ENCODE measurements at places on chromosomes 2 and 18.

DNA sequence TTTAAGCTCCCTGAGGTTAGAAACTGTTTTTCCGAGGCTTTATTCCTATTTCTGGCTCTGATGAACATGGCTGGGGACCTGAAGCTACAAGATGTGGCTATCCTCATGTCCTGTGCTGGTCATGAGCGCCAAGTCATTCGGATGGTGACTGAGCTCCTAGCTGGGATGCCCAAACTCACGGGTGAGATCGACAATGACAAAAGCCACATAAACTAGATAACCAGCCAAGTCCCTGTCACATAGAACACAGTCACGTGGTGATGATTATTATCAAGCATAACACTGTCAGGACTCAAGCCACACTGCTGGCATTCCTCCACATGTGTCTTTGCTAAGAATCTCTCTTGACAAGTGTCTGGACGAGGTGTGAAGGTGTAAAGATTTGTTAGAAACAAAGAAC, 274.9 kb downstream of the CLIP4 start:
- no peak for DNase-seq

- DNase-seq: no peak
These were observed 40.0 kb downstream of the AGAP1 start for GRCh38 chr2:235533616-235534385.

GRCh38 chr2:48482313-48482712, 47.6 kb upstream of the STON1 start:
- DNase-seq: no peak

DNA sequence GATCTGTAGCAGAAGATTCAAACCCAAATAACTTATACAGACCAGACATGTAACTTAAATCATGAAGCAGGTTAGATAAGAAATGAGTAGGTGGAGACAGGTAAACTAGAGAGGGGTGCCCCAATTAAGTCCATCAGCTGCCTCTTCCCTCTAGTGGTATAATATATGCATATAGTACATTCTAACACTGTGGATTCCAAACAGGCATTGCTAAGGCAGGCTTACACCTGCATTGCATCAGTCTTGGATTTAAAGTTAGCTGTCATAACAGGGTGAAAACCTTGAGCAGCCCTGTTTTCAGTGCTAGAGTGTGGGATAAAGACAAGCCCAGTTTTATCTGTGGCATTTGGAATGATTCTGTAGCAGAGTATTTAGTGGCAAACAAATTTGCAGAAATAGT, 63.4 kb downstream of the NYAP2 start:
- no peak for DNase-seq

GRCh38 chr2:172204309-172204708, 101.6 kb upstream of the DLX2 start:
- no peak for DNase-seq

- DNase-seq: no peak
These were observed 289.7 kb downstream of the DYSF start for GRCh38 chr2:71742953-71743601.

DNA sequence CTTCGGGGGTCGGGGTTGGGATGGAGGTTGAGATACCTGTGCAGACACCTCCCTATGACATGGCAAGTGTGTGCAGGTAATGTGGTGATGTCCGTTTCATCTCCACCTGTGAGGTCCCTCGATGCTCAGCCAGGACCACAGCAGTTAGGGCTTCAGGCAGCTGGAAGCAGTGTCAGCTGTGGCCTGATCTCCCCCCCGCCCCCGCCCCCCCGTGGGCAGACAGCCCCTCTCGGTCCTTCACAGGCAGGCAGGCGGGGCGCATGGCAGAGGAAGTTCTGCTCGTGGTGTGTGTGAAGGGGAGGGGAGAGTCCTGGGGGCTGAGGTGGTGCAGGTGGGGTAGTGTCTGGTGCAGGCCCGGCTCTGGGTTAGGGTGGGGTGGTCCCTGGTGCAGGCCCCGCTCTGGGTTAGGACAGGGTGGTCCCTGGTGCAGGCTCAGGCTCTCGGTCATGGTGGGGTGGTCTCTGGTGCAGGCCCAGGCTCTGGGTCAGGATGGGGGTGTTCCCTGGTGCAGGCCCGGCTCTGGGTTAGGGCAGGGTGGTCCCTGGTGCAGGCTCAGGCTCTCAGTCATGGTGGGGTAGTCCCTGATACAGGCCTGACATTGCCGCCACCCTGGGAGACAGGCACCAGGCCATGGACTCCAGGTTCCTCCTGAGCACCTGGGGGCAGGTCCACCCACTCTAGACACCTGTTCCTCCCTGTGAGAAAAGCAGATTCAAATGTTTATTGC, 94.3 kb downstream of the NFATC1 start:
- DNase-seq: no peak

GRCh38 chr2:74070991-74071390, 76.7 kb downstream of the BOLA3 start:
- no peak for DNase-seq

DNA sequence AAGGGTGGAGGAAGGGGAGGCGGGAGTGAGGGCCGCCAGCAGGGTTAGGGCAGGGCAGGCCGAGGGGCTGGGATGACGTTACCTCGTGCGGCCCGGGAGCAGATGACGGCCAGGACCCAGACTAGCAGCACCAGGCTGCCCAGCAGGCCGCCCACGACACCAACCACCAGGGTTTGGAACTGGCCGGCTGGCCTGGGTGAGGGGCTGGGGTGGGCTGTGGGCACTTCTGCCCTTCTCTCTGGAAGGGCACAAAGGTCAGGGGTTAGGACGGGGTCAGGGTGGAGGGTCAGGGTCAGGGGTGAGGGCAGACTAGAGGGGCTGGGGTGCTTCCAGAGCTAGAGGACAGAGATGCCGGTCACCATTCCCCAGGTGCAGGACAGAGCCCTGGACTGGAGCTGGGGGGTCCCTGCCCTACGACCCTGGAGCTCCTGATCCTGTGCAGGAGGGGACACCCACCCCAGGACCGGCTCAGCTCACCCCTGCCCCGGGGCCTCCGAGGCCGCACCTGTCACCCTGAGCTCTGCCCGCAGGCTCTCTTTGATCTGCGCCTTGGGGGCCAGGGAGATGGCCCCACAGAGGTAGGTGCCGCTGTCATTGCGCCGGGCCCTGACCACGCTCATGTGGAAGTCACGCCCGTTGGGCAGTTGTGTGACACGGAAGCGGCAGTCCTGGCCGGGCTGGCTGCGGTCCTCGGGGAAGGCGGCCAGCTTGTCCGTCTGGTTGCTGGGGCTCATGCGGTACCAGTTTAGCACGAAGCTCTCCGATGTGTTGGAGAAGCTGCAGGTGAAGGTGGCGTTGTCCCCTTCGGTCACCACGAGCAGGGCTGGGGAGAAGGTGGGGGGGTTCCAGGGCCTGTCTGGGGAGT, 6.3 kb downstream of the PDCD1 start:
- DNase-seq: no peak

DNA sequence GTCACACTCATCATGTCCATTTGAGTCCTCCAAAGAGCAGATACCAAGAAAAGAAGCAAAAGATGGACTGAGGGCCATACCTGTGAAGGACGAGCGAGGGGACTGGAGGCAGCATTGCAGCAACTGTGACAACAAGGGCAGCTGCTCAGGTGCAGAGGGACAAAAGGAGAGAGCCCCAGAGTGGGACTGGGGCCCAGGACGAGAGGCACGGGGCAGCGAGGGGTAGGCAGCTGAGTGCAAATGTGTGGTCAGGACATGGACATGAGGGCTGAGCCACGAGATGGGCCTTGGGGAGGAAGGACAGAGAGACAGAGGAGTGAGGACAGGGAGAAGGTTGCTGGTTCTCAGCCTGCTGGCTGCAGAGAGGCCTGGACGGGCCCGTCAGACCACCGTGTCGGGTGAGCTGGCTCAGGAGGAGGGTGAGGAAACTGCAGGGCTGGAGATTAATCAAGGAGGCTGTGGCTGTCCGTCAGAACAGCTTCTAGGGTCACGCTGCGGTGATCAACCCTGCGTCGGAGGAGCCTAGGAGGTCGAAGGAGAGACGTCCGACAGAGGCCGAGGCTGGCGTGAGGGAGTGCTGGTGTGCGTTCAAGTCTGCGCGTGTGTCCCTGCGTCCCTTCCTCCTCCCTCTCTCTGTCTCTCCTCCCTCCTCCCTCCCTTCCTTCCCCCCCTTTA, 206.8 kb upstream of the HDAC4 start:
- DNase-seq: no peak

DNA sequence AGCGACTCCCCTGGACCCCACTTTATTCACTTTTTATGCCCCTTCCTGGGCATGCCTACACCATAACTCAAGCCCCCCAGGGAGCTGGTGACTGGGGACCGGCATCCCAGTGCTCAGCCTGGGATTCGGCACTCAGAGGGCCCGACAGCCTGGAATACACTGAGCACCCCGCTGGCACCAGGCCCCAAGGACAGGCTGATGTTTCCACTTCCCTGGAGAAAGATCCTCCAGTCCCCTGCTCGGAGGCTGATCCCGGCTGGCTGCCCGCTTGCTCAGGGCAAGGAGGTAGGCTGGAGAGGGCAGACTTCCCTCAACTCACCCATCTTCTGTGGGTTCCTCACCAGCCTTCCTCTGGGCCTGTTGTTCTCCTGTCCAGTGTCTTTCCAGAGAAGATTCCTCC, 36.6 kb downstream of the ODC1 start:
- DNase-seq: no peak

DNA sequence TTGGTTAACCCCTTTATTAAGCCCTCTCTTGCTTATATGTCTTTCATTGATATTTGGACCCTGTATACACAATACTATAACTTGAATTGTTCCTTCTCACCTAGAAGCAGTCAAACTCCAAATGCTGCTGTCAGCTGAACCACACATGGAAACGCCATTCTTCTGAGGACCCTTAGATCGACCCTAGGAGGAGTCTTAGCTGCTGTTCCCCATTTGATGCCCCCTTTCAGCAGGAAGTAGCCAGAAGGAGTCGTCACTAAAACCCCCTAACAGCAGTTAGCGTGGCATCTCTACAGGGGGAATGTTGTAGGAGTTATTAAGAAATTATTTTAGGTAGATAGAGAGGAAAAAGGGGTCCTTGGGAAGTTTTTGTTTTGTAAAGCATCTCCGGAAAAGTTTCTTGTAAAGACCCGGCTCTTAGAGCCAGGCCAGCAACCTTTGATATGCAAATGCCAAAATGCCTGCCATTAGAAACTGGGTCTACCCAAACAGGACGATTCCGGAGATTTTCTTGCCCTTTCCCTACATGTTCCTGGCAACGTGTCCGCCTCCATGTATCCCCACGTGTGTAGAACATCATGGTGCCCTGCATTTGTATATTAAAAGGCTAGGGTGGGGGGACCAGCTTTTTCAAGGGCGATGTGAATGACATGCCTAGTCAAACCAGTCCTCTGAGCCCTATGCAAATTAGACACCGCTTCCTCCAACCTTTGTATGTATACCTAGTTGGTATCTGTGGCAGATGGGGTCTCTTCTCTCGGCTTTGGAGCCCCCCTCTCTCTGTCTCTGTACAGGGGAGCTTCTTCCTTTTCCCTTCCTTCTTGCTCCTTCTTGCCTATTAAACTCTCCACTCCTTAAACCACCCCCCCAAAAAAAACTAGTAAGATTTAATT, 638.4 kb upstream of the POU3F3 start:
- DNase-seq: no peak

- no peak for DNase-seq
These were observed 480.0 kb downstream of the RIT2 start for GRCh38 chr18:42635378-42636048.

DNA sequence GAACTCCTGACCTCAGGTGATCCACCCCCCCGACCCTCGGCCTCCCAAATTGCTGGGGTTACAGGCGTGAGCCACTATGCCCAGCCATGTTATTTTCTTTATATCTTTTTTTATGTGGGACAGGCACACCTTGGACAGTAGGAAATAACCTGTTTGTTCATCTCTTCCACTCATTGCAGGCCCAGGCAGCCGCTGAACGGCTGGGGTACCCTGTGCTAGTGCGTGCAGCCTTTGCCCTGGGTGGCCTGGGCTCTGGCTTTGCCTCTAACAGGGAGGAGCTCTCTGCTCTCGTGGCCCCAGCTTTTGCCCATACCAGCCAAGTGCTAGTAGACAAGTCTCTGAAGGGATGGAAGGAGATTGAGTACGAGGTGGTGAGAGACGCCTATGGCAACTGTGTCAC, 8.4 kb downstream of the CAD start:
- no peak for DNase-seq

GRCh38 chr2:197212344-197213262, 98.0 kb downstream of the ANKRD44 start:
- DNase-seq: no peak

GRCh38 chr2:11716689-11717321, 29.6 kb upstream of the LPIN1 start:
- DNase-seq: no peak

- no peak for DNase-seq
These were observed 77.4 kb downstream of the ABCA12 start for GRCh38 chr2:215060861-215061536.

GRCh38 chr2:176595986-176596385, 326.7 kb downstream of the MTX2 start:
- no peak for DNase-seq

GRCh38 chr2:151205571-151205970, 56.1 kb downstream of the RBM43 start:
- DNase-seq: no peak

DNA sequence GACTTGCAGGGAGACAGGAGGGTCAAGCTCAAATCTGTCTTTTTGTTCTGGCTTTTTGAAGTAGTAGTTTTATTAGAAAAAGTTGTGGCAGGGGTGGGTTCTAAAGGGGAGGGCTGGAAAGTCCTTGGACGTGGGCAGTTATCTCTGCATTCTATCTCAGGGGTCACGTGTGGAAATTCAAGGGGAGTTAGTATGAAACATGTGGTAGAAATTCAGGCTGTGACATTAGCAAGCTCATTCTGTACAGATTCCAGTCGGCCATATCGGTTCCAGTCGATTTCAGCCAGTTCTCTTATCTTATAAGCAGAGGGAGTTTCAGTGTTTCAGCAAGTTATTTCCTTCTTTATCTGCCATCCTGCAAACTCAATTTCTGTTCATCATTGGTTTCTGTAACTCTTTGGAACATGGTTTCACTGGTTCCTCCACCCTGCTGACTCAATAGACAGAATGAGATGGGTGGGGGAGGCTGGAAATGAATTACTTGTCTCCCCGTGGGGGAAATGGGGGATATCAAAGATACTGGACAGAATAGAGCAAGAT, 53.0 kb downstream of the RAB27B start:
- no peak for DNase-seq

DNA sequence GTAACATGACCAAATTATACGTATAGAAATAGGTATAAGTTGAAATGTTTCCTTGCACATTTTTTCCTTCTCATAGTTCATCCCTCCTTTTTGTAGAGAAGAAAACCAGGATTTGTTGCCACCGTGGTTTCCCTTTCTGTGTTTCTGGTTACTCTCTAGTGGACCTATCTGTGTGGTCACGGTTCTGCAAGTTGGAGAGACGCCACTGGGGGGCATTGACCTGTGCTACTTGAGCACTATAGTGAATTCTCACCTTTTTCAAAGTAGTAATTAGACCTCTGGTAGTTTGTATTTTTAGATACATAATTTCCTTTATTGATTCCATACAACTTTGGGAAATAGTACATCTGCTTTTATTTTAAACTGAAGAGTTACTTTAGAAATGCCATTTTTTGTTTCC, 444.8 kb downstream of the PTPRM start:
- no peak for DNase-seq

GRCh38 chr2:151968770-151969470, 129.9 kb downstream of the CACNB4 start:
- no peak for DNase-seq

- DNase-seq: no peak
These were observed 51.7 kb downstream of the PELI1 start for GRCh38 chr2:64092502-64092901.

GRCh38 chr2:48668992-48669391, 51.3 kb downstream of the GTF2A1L start:
- DNase-seq: no peak
